ENCODE measurements at places on chromosomes 1 and 21.

DNA sequence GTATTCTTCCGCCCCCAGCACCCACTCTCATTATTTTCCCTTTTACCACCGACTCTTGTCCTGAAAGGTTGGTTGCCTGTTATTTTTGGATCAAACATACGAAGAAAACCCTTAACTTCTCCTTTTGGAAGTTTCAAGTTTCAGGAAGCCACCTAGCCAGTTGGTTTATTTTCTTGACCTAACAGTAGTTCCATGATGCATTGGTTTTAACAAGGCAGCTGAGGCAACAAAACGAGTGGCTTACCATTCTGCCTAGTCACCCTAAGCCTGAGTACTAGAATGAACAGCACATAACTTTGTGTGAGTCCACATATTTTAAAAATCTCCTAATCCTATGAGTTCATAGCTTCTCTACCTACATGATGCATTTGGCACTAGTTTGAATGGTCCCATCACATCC lies 28.9 kb downstream of the OLFM3 start:
- DNase-seq = no peak

DNA sequence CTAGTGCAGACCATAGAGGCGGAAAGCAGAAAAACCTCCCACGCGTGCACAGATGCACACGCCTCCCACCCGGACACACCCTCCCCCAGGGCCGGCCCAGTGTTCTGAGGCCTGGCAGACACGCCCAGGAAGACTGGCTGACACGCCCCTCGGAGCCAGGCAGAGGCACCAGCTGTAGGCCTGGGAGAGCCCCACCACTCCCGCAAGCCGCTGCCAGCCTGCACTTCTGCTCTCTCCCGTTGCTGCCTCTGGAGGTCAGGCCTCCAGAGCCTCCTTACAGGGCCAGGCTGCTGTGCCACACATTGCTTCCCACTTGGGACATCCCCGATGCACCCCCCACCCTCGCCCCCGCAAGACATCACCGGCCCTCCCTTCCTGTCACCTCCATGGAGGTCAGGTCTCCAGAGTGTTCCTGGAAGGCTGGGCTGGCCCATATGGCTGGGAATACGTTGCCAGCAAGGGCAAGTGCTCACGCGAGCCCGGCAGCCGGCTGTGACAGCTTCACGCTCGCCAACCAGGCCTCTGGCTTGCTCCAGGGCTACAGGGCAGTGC lies 40.4 kb downstream of the CASZ1 start:
- no peak for DNase-seq

DNA sequence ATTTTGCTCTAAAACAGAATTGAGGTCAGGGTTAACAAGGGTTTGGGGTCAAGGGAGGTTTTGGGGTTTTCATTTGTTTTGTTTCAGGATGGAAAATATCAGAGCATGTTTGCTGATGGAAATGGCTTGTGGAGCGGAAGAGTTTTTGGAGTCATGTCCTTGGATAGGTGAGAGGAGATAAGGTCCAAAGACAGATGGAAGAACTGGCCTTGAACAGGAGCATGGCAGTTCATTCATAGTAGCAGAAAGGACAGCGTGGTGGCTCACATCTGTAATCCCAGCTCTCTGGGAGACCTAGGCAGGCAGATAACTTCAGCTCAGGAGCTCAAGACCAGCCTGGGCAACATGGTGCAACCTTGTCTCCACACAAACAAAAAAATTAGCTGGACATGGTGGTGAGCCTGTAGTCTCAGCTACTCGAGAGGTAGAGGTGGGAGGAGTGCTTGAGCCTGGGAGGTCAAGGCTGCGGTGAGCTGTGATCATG lies 65.1 kb downstream of the MAB21L3 start:
- DNase-seq = no peak

- no peak for DNase-seq
Observed at GRCh38 chr21:38477226-38477625, 21.1 kb downstream of the ERG start.

Data from brain pericyte (primary cell).